ENCODE measurements at places on chromosomes 5 and 9.

- DNase-seq, result no peak
Measured at GRCh38 chr5:76240336-76240735, 157.2 kb downstream of the SV2C start.

- DNase-seq, result no peak
Measured at GRCh38 chr5:105238561-105238960, 1676.0 kb upstream of the NUDT12 start.

DNA sequence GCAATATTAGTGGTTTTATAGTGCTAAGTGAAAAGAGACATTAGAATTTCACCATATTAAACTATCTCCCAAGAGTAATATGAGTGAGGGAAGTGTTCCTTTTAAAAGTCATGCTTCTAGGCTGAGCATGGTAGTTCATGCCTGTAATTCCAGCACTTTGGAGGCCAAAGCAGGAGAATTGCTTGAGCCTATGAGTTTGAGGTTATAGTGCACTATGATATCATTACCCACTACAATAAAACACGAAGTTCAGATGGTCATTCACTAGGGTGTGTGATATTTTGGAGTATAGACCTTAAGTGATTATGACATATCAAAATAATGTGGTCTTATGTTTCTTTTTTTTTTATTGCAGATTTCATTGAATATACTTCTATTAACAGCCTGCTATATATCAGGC, 6.7 kb downstream of the KIF2A start:
- DNase-seq, result no peak

GRCh38 chr9:135601988-135602387, 37.4 kb downstream of the GLT6D1 start:
- no peak for DNase-seq

DNA sequence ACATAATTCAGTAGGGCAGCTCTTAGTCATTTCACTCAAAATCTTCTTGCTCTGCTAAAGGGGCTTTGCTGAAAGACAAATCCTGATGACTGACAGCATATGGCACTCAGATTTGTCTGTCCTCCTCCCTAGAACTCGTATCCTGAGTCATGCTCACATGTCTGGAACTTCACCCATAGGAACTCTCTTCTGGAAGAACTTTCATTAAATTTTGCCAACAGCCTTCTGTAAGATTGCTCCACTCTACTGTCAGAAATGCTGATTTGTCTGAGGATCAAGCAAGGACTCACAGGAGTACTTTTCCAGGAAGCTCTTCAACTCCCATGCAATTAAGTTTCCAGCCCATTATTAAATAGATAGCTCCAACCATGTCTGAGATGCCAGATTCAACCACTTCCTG, 59.8 kb upstream of the SNX2 start:
- no peak for DNase-seq

DNA sequence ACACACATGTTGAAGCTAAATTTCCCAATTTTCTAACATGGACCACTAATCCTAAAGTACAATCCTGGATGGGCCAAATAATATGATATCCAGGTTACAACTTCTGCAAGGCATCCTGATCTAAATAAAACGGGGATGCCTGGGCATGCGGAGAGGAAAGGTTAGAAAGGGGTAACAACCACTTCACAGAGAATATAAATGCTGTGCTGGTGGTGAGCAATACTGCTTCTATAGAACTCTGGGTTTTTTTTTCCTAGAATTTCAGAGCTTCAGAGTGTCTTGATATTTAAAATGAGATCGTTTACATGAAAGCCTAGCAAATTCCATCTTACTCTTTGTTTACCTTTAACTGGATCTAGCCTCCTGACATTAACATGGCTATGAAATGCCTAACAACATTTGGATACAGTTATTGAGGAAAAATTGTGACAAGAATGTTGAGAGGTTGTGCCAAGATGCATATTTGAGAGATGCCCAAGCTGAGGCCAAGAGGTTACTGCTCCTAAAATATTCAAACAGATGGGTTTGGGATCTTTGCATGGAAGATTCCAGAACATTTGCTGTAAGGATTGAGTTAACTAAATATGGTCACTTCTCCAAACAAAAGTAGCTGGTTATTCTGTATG, 22.4 kb downstream of the TNFAIP8 start:
- DNase-seq, result no peak

DNA sequence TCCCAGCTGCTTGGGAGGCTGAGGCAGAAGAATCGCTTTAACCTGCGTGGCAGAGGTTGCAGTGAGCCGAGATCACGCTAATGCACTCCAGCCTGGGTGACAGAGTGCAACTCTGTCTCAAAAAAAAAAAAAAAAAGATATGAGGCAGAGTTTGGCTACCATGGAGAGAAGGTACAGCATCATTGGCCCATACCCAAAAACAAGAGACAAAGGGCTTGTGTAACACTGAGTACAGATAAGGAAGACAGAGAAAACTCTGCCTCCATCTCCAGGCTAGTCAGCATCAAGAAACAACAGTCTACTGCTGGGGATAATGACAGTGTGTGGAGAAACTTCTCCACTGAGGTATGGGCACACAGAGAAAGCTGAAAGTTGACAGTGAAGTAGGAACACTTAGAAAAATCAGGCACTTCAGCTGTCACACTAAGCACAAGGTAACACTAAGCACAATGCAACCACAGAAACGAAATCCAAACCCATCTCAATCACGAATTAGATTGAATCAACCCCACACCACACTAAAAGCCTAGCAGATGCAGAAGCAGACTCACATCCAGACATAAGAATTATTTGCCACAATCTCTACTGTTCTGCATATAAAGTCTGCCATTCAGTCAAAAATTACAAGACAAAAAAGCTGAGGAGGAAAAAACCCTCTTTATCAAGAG, 10.5 kb downstream of the PJA2 start:
- DNase-seq, result no peak

- no peak for DNase-seq
Measured at GRCh38 chr5:5146530-5147160, 6.5 kb downstream of the ADAMTS16 start.

- DNase-seq, result peak; percentile 51
Measured at GRCh38 chr9:100084128-100084453, 14.7 kb downstream of the ERP44 start.

GRCh38 chr5:96434201-96434645, 1.2 kb upstream of the PCSK1 start:
- DNase-seq, result no peak

DNA sequence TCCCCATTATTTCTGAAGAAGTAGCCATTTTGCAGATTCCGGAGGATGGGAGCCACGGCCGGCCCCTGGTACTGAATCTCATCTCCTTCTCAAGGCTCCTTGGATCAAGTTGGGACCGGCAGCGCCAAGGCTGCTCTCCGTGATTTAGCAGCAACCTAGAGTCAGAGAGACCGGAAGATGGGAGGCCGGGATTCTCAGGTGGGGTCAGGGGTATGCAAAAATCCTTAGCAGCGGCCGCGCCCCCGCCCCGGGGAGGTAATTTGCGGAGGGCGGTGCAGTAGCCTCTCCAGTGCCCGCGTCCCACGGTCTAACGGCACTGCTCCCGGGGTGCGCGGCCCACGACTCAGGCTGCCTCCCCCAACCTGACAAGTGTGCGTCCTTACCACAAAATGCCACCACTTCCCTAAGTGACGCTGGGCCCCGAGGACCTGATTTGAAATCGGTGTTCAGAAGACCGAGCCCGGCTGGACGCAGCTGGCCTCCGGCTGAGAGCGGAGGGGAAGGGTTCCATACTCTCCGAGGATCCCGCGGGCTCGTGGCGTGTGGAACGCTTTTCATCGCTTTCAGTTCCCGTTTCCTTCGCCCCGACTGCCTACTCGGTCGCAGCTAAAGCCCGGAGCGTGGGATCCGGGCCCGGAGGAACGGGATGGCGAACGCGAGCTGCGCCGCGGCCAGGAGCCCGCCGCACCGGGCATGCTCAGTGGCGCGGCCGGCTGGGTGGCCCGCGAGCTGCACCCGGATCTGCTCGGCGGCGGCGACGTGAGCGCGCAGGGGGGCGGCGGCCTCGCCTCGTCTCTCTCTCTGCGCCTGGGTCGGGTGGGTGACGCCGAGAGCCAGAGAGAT, at the start of gene SCAMP1:
Gene SCAMP1 (plus strand): TSS at position 787 of the 843 bp plus-strand sequence. CDS start 55 bp downstream, at position 842.
- DNase-seq, result peak; percentile 89

- no peak for DNase-seq
Measured at GRCh38 chr5:94691949-94692348, 73.5 kb downstream of the SLF1 start.

GRCh38 chr9:121556580-121556979, 56.9 kb upstream of the GGTA1 start:
- DNase-seq, result no peak

- no peak for DNase-seq
Measured at GRCh38 chr9:70954126-70954525, 167.3 kb downstream of the TRPM3 start.

DNA sequence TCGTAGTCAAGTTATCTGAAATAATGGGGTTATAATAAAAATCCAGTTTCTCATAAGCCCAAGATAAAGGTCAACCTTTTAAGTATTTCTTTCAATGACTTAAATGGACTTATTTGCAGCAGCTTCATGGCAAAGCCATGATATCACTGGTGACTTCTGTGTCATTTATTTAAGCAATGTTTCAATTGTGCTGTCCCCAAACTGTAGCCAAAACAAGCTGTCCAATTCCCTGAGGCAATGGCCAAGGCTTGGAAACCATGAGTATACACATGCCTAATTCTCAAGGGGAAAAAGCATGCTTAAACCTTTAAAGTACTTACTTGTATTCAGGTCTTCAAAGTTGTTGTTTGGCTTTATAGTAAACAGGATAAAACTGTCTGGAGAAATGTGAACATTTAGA, 376.4 kb upstream of the TNC start:
- DNase-seq, result no peak

- DNase-seq, result no peak
Measured at GRCh38 chr9:105205787-105206495, 38.5 kb upstream of the SLC44A1 start.

GRCh38 chr9:3475300-3476020, 50.3 kb downstream of the RFX3 start:
- DNase-seq, result no peak

- no peak for DNase-seq
Measured at GRCh38 chr5:14097998-14098471, 45.1 kb upstream of the TRIO start.

- DNase-seq, result peak; percentile 90
Measured at GRCh38 chr5:36870399-36871040, 6.0 kb upstream of the NIPBL start.

GRCh38 chr5:83608122-83608521, 112.5 kb downstream of the HAPLN1 start:
- DNase-seq, result no peak

GRCh38 chr5:142491270-142491669, 166.4 kb upstream of the SPRY4 start:
- DNase-seq, result no peak

DNA sequence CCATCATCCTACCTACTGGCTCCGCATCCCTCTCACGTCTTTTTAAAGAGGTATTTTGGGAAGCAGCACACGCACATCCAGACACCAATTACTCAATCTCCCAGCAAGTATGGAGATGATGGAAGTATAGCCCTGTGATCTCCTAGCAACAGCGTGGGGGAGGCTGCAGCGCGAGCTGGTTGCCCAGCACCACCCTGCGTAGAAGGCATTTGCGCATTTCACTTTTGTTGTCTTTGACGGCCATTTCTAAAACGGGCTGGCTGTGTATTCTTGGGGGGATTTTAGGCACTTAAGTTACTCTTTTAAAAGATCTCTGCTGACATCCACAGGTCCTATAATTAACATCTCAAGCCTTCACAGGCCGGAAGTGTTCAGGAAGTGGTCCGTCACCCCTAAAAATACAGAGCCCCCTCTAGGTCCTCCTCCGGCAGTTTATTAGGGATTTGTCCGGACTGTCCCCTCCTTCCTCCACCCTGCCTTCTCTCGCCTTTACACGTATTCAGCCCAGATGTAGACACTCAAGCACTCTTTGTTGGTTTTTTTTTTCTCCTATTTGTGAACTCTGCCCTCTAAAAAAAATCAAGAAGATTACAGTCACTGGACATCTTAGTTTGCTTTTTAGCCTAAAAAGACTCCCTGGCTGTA, 371.4 kb downstream of the NTRK2 start:
- DNase-seq, result no peak

DNA sequence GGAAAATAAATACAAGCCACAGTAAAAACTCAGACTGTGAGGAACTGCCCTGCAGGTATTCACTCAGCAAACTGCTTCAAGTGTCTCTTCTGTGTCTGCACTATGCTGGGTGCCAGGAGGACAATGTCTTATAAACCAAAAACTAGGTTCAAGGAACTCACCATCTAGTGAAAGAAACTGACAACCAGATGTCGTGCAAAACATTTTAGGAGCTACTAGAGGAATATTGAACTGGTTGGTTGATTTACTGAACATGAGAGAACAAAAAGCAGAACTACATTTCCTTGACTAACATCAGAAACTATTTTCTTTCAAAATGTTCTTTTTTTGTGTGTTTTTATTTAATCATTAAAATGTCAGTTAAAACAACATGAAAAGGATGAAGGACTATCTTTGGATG, 35.2 kb downstream of the ZNF366 start:
- DNase-seq, result no peak

- no peak for DNase-seq
Measured at GRCh38 chr5:89005990-89006389, 123.0 kb upstream of the MEF2C start.

DNA sequence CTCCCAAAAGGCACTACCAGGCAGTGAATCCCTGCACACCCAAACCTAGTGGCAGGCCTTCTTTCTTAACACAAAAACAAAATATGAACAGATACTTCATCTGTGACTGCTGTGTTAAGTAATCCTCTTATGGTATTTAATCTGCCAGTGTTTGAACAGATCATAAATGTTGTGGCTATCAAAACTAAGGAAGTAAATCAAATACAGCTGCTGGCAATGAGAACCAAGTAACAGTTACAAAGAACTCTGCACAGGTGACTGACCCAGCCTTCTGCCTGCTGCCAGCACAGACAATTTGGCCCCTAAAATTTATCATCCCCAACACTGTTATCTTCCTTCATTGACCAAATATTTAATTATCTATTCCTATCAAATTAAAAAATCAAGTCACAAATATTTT, 78.0 kb downstream of the GNAQ start:
- no peak for DNase-seq

DNA sequence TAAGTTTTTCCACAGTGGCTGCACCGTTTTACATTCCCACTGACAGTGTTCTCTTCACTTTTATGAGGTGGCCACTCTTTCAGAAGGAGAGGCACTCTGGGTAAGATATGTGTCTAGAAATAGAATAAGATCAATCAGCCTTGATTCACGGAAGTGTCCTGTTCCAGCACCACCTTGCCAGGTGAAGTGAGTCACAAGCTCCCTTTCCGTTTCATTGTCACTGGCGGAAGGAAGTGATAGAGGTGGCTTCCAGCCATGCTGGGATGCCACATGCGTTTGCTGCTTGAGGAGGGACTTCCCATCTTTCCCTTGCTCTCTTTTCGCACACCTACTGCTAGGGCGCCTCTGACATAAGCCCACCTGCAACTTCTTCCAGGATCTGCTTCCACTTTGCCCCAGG, 217.1 kb downstream of the PIK3R1 start:
- no peak for DNase-seq
